ENCODE measurements at places on chromosomes 2 and 18. TPM values are rescaled to one million over a fixed set of nuclear protein-coding genes. Genes with fewer than 3 reads are reported as not detected.

- DNase-seq, result no peak
These were observed 103.6 kb upstream of the SERPINE2 start for GRCh38 chr2:224142397-224143312.

The TEKT4 gene
- not detected for polyA plus RNA-seq

DNA sequence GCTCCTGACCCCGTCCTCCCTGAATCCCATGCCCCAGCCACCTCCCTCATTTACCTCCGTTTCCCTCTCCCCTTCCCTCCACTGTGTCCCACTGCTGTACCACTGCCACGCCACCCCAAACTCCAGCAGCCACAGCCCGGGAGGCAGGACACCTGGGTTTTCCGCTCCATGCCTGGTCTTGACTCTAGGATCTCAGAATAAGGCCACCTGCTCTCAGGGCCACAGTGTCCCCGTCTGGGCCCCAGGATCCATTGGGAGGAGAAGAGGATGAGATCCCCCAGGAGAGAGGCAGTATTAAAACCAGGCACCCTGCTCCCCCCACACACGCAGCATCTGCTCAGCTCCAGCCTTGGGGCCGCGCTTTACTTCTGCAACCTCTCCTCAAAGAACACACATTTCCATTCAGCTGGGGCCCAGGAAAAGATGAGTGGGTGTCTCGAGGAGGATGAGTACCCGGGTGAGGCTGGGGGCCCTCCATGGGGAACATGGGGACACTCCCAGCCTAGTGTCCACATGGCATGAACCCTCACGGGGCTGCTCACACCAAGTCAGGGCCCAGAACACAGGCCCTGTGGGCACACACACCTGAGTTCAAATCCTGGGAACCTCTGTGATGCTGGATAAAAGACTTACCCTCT lies 32.8 kb upstream of the TNS1 start:
- no peak for DNase-seq

The TRABD2A gene
- polyA plus RNA-seq, result 0.85 TPM

DNA sequence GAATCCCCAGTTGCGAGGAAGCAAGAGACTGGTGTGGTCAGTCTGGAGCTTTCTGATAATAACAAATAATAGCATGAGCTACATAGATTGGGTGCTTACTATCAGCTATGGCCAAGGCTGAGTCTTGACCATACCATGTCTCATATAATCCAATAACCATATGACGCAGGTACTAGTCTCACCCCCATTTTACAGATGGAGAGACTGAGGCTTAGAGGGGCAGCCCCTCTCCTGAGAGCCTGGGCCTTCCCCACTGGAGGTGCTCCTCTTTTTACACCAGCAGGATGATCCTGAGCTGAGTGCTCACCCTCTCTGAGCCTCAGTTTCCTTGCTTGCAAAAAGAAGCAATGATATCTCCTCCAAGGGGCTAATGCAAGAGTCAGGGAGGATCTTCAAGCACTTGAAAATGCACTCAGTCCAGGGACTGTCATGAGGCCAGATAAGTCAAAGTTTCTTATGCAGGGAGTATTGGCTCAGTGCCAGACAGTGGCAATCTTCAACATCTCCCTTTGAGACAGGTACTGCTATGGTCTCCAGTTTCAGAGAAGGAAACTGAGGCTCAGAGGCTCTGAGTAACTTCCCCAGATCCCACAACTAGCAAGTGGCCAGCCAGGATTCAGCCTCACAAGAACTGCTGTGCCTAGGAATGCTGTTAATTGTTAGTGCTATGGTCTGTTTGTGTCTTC lies 149.7 kb downstream of the TFCP2L1 start:
- DNase-seq, result no peak

DNA sequence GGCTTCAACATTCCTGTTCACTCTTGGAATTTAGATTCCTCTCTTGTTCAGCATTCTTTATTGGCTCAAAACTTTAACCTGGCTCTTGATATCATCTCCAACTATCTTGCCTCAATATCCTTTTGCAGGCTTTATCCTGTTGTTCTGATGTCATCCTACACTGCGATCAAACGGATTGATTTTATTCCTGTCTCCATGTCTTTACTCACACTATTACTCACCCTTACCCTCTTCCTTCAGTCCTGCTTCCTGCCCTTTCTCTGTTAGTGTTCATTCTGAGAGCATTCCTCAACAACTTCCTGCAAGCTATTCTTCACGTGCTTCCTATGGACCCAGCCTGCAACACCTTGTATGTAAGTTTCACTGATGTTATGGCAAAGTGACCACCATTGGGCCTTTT lies 264.7 kb downstream of the RNF152 start:
- DNase-seq, result no peak

The DSEL gene
- polyA plus RNA-seq, result 0.61 TPM

The ALPG gene
- not detected for polyA plus RNA-seq

The TIGD1 gene
- 2.1 TPM for polyA plus RNA-seq

- DNase-seq, result no peak
These were observed 248.1 kb upstream of the KLHL14 start for GRCh38 chr18:33020877-33021276.
